Activated gamma-delta T cell (primary cell): ENCODE measurements at places on chromosomes 6 and 20.

DNA sequence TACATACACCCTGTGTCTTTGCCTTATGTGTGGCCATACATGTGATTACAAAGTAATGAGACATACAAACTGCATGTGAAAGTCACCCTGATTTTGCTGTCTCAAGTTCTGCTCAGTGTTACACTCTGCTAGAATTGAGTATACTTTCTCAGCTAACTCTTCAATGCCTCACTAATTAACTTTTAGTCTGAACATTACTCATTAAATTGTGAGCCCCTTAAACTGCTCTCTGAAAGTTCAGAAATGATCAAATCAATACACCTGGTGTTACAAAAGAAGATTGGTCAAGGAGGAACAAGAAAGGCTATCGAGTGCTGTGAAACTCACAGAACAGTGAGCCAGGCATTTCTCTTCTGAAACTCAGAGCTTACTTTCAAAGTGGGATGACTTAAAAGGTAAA, 71.3 kb downstream of the MKKS start:
- DNase-seq: no peak

DNA sequence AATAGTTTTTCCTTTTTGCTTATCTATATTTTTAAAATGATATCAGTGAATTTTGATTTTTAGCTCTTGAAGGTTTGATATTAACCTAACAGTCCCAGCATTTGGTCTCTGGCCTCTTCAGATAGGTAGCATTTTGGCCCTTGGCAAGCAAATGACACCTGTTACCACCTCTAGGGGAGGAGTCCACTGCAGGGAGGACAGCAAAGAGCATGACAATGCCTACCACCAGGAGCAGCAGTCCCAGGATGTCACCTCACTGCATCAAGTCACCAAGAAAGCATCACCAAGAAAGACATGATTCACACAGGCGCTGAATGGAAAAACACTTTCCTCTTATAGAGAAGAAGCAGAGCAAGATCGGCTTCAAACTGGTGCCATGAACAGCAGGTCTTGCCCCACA, 224.3 kb downstream of the UBE3D start:
- DNase-seq: no peak

DNA sequence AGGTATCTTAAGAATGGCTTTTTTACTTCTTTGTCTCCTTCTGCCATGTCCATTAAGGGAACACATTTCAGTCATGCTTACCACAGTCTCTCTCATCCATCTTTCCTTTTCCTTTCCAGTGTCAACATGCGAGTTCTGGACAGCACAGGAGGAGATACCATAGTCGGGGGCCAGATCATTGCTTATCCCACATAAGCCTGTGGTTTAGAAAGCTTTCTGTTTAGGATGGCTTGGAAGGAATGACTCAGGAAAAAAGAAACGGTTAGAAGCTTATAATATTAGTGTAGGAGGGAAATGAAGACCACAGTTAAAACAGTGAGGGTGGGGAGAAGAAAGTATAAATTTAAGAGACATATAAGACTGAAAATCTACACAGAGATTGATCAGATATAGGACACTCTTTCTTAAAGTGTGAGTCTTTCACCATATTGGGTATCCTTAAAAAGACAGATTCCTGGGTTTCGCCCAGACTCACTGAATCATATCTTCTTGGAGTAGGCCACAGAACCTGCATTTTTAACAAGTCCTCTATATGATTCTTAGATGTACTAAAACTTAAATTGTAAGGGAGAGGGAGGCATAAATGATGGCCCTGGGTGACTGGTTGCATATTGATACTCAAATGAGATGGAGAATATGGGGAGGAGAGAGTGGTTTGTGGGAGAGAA, 36.1 kb downstream of the DSE start:
- no peak for DNase-seq

DNA sequence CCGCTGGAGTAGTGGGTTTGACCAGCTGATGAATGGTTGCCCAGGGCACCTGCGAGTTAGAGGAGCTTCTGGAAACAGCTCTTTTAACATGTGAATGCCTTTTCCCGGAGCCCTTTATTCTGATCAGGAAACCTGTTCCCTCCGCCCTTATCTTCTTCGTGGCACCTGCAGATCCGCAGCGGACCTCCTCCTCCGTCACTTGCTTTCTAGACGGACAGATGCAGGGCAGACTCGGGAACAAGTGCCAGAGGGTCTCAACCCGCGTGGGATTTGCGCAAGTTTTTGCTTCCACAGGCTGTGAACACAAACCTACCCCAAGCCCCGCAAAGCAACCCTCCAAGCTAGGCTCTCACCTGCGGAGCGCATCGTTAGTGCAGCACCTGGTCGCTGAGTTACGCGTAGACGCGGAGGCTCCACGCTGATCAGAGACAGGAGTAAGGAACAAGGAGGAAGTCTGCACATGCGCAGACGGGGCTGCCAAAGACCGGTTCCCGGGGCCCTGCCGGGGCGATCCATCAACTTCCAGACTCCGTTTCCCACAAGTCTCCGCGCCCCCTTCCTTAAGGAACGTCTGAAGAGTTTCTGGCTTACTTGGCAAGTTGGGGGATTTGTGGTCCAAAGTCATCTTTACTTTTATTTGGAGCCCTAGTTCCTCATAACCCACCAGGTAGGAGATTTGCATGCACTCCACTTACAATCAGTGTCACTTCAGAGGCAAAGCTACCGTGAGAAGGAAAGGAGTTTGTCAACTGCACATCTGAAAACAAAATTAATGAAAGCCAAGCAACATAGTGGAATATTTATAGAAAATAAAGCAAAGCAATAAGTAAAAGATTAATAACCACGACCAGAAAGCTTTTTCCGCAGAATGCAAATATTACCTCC, 52.7 kb upstream of the ELMO2 start:
- no peak for DNase-seq

DNA sequence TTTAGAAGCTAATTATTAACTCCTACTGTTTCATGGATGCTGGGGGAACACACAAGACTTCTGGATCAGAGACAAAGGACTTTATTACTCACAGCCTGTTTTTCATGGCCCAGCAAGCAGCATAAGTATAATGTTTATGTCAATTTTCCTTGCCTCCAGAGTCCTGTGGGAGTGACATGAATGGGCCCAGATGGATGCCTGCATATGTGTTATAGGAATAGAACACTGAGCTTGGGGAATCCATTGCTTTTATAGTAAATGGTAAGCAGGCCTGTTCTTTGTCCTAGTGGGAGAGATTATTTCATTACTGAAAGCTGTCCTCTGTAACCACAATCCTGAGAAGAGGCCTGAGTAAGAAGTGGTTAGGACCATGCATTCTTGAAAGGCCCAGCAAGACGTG, 25.6 kb downstream of the BLTP3A start:
- no peak for DNase-seq

DNA sequence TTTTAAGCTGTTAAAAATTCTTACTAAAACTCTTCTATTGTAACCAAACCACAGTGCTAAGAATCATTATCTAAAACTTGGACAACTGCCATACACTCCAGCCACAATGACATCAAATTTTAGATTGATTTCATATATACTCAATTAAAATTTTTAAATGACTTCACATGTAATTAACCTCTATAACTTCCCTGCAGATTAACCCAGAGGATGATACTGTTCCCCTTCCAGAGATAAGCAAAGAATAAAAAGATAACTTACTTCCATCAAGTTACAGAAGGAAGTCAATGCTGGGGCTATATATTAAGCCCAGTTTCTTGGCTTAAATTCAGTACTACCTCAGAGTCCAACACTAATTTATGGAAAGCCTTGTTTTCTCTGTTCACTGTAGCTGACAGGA, 71.3 kb downstream of the ARHGAP18 start:
- no peak for DNase-seq

DNA sequence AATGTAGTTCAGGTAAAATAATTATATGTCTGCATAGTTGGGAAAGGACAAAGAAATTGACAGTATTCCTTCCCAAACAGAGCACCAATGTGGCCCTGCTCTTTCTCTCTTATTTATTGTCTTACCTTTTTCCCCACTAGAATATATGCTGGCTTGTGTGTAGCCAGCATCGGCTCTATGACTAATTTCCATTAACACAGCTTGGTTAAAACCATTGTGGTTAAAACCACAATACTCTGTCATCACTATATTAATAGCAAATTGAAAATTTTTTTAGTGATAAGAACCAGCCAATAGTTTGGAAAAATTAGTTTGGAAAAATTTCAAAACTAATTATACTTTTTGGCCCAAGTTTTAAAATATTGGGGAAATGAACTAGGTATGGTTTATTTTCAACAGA, 535.1 kb downstream of the UTRN start:
- no peak for DNase-seq

GRCh38 chr6:125271486-125272159, 30.1 kb downstream of the HDDC2 start:
- DNase-seq: no peak

DNA sequence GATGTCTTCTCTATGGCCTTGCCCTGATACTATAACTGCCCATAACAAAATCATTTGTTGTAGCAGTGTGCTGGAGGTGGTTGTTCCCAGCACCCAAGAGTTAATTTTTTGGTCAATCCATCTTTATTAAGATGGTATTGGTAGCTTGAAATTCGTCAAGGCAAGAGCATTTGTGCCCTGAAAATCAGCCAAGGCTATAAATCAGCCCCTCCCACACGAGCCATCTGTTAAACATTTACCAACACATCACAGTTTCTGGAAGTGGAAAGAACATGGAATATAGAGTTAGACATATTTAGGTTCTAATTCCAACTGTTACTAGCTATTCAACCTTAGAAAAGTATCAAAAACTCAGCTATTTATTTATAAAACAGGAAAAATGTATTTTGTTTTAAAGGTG, 888.4 kb upstream of the GJE1 start:
- DNase-seq: no peak

GRCh38 chr6:152265651-152266050, 371.5 kb downstream of the SYNE1 start:
- no peak for DNase-seq

DNA sequence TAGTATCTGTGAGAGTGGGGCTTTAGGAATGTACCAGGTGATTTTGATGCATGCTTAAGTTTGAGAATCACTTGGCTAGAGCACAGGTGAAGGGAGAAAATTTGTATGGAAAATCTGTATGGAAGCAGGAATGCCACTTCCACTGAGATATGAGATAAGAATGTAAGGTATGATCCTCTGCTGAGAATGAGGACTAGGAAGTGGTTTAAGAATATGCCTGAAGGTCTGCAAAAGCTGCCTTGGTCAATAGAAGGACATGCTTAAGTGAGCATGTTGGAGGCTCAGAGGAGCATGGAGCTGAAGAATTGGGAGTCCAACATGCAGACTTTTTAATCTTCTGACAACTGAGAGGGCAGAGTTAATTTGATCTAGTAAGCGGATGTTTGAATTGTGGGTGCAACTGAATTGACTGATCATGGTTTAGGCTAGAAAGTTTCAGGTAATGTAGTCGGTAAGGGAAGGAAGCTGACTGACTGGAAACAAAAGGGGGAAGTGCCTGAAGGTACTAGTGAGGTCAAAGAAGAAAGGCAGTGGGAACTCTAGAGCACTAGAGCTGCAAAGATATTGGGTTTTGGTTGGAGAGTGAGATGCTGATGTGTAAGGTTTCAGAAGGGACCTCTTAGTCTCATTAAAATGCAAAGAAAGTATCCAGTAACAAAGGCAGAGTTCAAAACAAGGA, 28.6 kb upstream of the NOTCH4 start:
- no peak for DNase-seq

- DNase-seq: no peak
These were observed 197.5 kb upstream of the MAN1A1 start for GRCh38 chr6:119547024-119547423.

- no peak for DNase-seq
These were observed 13.4 kb upstream of the CPNE5 start for GRCh38 chr6:36852481-36853147.

DNA sequence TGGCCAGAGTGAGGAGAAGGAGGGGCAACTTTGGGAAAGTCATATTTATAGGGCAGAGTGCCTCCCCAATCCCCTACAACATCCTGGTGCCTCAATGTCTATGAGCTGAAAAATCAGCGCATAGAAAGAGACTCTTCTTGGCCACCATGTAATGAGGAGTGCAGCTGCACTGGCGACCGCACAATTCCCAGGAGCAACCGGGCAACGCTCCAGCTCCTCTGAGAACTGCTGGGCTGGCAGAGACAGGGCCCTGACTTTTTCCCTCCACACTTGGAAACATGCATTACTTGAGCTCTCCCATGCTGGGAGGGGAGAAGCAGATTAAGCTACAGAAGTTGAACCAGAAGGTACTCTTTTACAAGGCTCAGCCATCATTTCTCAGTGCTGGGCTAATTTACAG, 31.4 kb upstream of the MARCKS start:
- no peak for DNase-seq

GRCh38 chr20:5786930-5787795, 37.0 kb downstream of the SHLD1 start:
- no peak for DNase-seq

- DNase-seq: no peak
These were observed 641.6 kb upstream of the AGPAT4 start for GRCh38 chr6:161915456-161915964.

GRCh38 chr6:48817333-48818051, 645.6 kb downstream of the MMUT start:
- DNase-seq: no peak

- DNase-seq: no peak
These were observed 374.9 kb upstream of the FLRT3 start for GRCh38 chr20:14712302-14712739.

DNA sequence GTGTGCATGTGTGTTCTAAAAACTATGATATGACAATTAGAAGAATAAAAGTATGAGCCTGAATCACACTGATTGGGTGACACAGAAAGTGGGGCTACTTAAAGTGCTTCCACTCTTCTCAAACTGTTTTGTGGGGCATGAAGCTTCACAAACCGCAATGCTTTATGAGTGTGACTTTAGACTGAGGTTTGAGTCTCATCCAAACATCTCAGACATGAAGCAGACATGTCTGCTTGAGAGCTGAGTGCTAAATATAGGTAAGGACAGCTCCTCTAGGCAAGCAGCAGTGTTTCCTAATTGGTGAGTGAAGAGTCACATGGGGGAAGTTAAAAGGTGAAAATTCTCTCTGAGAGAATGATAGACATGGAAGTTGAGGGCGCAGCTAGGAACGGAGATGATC, 726.9 kb upstream of the CITED2 start:
- no peak for DNase-seq

DNA sequence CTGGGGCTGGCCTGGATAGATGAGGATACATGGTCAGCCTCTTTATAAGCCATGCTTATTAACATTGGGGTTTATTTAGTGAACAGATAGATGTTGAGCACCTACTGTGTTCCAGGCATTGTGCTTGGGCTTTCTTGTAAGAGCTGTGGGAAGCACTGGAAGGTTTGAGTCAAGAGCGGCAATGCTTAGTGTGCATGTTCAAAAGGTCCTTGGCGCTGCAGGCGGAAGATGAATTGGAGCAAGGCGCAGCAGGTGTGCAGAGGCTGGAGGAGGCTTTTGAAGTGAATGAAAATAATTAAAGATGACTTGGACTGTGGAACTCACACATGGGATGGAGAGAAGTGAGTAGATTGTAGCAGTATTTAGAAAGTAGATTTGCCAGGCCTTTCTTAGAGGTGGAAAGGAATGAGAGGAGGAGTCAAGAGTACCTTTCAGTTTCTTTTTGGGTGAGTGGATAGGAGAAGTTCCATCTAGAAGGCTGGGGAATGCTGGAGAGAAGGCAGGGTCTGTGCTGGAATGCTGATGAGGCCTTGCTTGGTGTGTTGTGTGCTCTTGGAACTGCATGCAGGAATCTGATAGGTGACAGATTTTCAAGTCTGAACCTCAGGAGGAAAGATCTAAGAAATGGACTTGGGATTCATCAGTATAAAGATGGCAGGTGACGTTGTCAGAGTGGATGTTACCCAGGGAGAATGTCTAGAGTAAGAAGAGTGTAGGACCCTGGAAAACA, 26.4 kb downstream of the SNX9 start:
- no peak for DNase-seq

GRCh38 chr6:46760925-46761324, 14.2 kb downstream of the ANKRD66 start:
- DNase-seq: no peak
